Stimulated activated CD8-positive, alpha-beta memory T cell treated with anti-CD3 and anti-CD28 coated beads, Interleukin-7, amount 100 ng/mL, for 1 hour (primary cell): ENCODE measurements at places on chromosomes 1 and 21.
A peak's percentile ranks its signal among the peaks of the same experiment; 100 is the strongest.

GRCh38 chr1:225763716-225764548 is 13.7 kb upstream of the SRP9 start:
- DNase-seq: no peak

- no peak for DNase-seq
Observed at GRCh38 chr1:196598942-196599748, 9.1 kb downstream of the KCNT2 start.

DNA sequence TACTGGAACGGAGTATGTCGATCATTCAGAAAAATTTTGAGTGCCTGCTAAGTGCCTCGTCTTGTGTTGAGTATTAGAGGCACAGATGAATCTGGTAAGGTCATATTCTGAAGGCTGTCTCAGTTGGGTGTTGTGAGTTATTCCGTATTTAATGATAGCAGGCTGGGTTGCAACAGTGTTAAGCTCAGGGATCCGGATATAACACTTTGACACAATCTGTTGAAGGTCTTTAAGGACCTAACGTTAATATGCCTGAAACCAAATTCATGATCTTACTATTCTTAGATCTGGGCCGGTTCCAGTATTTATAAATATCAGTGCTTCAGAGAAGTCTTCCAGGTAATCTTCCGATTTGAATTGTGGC is 555 bp downstream of the PRPF38A start:
- no peak for DNase-seq

- no peak for DNase-seq
Observed at GRCh38 chr1:182681568-182681912, 2.8 kb downstream of the RGS8 start.

- DNase-seq: no peak
Observed at GRCh38 chr21:42563686-42564085, 50.0 kb downstream of the SLC37A1 start.

DNA sequence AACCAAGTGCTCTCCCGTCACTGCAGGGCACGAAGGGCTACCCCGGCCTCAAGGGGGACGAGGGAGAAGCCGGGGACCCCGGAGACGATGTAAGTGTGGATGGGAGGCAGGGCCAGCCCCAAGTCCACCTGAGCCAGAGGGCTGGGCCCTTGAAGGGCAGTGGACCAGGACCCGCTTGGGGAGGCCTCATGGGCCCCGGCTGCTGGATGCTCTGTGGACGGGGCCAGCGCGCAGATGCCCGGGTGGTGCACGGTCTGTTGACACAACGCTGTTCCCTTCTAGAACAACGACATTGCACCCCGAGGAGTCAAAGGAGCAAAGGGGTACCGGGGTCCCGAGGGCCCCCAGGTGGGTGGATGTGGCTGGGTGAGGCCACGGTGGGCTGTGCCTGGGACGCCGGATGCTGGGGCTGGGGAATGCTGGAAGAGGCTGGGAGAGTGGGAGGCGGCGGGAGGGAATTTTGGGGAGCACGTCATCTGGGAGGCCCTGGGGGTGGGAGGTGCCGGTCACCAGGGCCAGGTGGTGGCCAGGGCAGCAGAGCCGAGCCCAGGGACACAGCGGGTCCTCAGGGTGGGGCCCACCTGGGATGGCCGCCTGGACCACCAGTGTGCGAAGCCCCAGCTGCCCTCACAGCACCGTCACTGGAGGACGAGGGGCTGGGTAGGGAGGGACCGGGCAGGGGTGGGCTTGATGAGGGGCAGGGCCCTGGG is 17.5 kb downstream of the COL6A1 start:
- no peak for DNase-seq

DNA sequence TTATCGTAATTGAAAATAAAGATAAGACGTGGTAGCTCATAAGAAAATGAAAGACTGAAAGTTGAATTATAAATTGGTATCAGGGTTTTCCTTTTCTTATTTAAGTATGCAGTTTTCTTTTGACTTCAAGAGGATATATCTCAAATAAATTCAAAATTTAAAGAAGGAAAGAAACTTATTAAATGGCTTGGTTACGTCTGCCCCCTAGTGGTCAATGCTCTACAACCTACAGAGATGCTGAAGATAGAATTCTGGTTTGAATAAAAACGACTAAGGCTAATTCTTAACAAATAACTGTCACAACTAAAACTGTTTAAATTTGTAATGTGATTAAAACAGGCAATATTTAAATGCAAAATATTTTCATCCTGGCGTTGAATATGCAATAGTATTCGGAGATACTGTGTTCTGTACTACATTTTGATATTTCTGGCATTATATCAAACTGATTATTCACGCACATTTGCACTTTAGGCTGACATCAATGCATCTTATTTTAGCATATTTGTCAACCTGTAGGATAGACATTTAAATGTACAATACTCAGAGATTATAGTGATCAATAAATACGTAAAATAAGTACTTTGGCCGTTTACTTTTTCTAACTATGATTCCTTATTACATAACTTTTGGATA is 26.8 kb downstream of the IFI44 start:
- DNase-seq: no peak

DNA sequence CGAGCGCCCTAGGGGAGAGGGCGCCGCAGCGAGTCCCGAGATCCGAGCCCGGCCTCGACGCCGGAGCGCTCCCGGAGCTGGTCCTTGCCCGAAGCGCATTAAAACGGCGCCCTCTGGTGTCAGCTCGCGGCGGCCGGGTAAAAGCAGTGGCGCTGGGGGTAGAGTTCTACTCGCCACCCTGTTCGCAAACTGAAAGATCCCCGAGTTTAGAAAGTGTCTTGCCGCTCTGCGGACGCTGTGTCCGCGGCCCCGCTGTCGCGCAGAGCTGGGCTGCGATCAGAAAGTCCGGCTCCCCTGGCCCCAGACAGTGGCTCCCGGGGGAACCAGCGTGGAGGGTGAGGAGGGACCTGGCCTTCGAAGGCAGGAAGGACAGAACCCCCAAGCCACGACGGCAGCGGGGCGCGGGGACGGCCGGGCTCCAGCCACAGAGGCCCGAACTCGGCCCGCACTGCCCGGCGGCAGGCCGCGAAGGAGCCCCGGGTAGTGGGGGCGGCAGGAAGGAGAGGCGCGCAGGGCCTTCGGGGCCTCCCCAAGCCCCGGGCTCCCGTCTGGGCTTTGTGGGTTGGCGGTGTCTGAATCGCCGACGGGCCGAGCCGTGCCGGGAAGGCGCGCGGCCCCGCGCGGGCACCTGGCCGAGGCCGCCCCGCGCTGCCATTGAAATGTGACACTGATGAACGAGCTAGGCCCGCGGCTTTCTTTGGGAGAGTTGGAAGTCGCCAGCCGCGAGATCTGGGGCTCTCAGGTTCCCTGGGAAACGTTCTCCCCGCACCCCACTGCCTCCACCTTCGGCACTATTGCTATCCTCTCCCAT is 39.1 kb upstream of the NFIA start:
- DNase-seq: peak; percentile 75

- DNase-seq: no peak
Observed at GRCh38 chr1:39562886-39563285, 13.7 kb downstream of the PABPC4 start.

- no peak for DNase-seq
Observed at GRCh38 chr1:186511761-186512637, 51.1 kb upstream of the PDC start.

- DNase-seq: no peak
Observed at GRCh38 chr1:222420633-222421032, 127.3 kb downstream of the HHIPL2 start.

DNA sequence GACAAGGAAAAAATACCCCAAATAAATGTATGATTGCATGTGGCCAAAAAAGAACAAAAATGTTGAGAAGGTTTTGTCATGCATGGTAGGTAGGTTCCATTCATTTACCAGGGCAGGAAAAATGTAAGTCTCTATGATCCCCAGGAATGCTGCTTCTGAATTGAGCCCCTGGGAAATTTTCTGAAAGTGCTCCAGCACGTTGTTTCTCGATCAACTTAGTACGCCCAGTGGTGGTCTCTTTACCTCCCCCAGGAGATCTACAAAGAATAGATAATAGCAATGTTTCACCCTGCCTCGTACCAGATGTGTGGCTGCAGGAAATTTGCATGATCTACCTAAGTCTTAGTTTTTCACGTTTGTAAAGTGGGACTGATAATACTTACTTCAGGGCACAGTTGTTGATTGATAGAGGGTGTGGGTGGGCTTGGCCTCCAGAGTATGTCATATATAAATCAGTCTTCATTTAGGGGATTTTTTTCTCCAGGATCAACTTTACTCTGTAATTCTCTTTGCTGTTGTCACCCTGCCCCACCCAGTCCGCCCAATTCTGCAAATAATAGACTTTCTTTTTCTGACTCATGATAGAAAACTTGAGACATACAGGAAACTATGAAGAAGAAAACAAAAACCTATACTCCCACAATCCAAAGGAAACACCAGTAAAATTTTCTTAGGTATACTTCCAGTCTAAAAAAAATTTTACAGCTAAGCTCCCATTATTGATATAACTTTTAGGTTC is 462.0 kb upstream of the RUNX1 start:
- DNase-seq: no peak

- DNase-seq: no peak
Observed at GRCh38 chr1:214638997-214639396, 36.0 kb downstream of the CENPF start.

DNA sequence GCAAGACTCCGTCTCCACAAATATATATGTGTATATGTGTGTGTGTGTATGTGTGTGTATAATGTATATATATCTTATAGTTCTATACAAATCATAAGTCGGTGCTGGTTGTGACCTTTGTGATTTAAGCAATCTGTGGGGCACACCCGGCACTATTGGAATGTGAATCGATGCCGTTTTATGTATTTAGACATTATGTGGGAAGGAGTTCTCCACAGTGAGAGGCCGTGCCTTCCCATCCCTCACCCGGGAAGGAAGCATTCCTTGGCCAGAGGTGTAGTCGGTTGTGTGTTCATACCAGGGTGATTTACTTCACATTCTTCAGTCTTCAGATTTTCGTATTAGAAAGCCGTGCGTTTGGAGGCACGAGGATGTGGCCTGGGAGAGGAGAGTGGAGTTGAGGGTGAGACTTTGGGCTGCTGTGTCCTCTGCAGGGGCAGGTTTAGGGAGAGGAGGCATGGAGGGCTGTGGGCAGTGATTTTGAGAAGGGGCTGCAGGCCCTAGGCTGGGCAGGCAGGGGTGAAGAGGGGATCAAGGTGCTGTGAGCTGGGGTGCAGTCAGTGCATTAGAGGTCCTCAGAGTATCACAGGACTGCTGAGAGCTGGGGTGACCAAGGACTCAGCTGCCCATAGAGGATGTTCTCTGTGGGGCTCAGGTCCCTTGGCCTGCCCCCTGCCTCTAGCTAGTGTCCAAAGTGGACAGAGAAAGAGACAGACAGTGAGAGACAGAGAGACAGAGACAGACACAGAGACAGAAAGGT is 57.7 kb downstream of the TRIM11 start:
- DNase-seq: no peak

- no peak for DNase-seq
Observed at GRCh38 chr21:18151046-18151445, 93.6 kb upstream of the CHODL start.

DNA sequence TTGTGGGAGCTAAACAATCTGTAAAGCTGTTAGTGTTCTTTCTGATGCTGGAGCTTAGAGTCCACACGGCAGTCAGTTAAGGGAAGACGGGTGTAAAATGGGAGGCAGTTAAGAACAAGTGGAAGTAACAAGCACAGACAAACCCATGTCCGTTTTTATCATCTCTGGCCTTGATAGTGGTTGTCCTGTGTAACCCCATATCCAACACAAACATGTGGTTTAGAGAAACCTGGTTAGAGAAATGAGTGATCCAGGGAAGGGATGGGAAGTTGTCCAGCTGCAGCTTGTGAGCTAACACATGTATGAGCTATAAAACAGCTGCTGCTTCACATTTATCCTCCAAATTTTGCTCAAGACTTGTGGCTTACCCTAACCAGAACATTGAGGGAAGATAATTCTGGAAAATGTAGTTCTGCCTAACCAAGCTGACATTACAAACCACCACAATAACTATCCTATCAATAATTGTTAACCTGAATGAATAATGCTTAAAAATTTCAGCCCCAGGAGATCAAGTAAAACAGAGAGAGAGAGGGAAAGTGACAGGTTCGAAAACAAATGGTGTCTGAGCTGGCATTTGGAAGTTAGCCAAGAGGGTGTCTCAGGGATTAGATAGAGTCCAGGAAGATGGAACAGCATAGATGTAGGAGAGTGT is 10.6 kb upstream of the C1orf162 start:
- DNase-seq: no peak

DNA sequence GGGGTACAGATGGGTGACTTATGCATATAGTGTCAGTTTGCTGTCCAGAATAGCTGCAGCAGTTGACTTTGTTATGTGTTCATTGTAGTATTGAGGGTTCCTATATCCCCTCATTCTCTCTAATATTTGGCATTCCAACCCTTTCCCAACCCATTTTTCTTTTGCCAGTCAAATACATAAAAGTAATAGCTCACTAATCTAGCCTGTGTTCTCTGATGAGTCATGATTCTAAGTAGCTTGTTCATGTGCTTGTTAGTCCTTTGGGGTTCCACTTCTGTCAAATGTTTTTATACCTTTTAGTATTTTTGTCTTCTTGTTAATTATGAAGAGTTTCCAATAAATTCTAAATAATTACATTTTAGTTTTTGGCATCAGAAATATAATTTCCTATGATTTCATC is 99.2 kb upstream of the MROH9 start:
- no peak for DNase-seq

- DNase-seq: no peak
Observed at GRCh38 chr1:47995306-47996050, 1.7 kb downstream of the TRABD2B start.

DNA sequence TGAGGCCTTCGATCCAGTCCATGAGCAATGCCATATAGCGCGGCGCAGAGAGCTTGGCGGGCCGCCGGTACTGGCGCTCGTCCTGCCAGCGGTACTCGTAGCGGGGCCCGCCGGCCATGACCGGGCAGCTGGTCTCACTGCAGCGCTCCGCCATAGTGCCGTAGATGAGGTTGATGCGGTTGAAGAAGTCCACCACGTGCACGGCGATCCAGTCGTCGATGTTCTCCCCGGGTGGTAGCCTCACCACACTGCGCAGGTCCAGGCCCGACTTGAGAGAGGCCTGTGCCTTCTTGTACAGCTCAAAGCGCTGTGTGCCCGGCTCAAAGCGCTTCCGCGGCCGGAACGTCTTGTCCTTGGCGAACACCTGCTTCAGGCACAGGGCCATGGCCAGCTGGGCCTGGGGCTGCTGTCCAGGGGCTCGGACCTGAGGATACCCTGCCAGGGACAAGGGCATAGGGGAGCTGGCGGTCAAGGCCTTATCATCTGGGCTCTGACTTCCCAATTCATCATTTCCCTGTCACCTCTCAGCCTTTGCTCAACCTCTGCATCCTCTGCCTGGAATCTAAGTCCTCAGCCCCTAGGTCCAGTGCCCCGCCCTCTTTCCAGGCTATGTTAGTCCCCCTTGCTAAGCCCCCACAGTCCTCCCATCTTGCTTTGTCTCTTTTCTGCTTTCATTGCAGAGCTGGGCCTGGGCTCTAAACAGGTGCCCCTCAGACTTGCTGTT is 3.5 kb downstream of the MOB3C start:
- DNase-seq: no peak
